ENCODE measurements at places on chromosomes 1 and 21. TPM values are rescaled to one million over a fixed set of nuclear protein-coding genes. Genes with fewer than 3 reads are reported as not detected.

DNA sequence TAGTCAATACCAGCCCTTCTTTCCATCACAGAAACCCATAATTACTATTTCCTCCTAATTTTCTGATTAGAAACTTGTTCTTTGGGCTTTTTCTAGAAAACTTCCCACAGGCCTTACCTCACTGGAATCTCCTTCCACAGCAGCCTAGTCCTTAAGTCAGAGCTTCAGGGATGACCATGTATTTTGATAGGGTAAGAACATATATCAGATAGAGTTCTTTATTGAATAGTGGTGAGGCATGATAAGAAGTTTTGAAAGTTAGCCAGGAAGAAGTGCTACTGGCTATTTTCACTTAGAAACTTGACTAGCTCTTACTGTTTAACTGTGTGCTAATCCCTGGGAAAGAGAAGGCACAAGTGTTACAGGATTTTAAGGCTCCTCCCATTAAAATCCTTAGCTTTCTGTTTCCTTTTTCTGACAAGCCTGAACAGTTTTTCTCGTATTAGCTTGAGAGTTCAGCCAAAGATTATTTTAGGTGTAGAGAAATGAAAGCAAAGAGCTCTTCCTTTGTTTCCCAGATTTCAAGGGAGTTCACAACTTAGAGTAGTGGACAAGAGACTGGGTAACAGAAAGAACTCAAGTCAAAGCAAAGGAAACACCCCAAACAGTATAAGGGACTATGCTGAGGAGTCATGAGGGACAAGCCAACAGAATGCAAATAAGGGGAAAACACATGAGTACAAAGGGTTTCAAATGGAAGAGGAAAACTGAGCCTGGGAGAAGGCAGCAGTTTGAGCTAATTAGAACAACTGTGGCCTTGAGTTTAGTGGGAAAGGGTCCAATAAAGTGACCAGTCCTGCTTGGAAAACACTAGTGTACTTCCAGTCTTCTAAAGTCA lies 37.2 kb upstream of the AIM2 start:
- DNase-seq, result peak; percentile 40

GRCh38 chr1:63877021-63877767 lies 103.4 kb downstream of the ROR1 start:
- no peak for DNase-seq

DNA sequence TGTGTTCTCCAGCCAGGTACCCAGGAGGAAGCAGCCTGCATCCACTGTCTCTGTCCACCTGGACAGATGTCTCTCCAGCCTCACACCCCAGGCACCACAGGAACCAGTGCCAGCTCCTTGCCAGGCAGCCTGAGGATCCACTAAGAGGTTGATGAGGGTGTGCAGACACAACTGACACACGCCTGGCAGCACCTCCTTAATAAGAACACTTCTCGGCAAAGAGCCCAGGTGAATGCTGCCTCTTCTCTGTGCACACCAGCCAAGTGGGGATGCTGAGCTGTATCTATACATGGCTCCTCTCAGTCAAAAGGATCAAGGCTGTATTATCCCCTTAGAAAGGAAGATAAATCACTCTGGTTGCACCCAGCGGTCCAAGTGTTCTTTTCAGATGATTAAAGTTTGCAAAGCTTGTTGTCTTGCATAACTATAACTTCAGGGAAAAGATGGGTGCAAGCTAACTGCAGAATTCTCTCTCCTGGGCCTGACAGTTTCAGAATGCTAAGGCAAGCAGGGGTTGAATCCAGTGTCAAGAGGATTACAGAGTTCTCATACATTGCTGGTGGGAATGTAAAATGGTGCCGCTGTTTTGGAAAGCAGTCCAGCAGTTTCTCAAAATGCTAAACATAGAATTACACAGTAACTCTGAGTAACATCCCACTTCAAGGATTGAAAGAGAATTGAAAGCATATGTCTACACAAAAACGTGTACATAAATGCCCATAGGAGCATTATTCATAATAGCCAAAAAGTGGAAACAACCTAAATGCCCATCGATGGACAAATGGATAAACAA lies 3.7 kb upstream of the CAPN8 start:
- no peak for DNase-seq

DNA sequence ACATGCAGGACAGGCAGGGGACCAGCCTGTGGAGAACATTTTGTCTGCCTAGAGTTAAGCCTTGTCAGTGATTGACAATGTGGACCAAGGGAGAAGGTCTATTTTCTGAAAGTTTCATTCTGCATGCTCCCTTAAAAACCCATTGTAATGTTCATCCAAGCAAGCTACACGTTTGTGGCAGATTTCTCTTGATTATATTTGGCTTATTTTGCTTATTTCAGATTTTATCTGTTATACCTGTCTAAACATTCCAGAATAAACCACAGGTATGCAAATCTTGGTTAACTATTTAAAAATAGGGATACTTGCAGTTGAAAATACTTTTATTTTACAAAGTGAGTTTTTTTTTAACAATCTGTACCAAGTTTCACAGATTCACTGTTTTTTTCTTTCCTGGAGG lies 78.2 kb upstream of the F3 start:
- DNase-seq, result peak; percentile 78

- peak; percentile 33 for DNase-seq
Observed at GRCh38 chr1:115976062-115976920, at the start of gene SLC22A15. SLC22A15 (plus strand) TSS chr1:115976513; CDS start chr1:115976628, 115 bp downstream.

CXADR gene
- total RNA-seq, result 17.7 TPM

- no peak for DNase-seq
Observed at GRCh38 chr1:151829352-151830046, 2.1 kb downstream of the RORC start.

GRCh38 chr1:210726621-210727020 lies 397.9 kb downstream of the HHAT start:
- DNase-seq, result peak; percentile 36

- no peak for DNase-seq
Observed at GRCh38 chr1:3072391-3073185, 3.6 kb downstream of the PRDM16 start.

- DNase-seq, result no peak
Observed at GRCh38 chr21:18831942-18832676, 428.5 kb upstream of the TMPRSS15 start.

GRCh38 chr1:57109883-57110282 lies 144.1 kb upstream of the C8B start:
- DNase-seq, result no peak

All from M059J (cell line).